ENCODE measurements at places on chromosomes 1 and 21.

DNA sequence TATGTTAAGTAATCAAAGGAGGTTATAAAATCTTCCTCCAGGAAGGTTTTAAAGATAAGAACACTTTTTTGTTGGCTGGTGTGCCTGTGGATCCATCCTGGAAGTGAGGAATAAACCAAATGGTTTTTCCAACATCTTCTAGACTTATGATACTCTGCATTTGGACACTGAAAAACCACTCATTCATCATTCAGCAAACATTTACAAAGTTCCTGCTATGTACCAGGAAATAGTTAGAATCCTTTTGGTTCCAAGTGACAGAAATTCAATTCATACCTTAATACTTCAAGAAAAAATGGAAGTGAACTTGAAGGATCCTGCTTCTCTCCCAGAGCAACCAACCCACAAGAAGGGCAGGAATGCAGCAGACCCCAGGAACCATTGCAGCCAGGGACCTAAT is 39.6 kb upstream of the PIGC start:
- DNase-seq, result no peak

DNA sequence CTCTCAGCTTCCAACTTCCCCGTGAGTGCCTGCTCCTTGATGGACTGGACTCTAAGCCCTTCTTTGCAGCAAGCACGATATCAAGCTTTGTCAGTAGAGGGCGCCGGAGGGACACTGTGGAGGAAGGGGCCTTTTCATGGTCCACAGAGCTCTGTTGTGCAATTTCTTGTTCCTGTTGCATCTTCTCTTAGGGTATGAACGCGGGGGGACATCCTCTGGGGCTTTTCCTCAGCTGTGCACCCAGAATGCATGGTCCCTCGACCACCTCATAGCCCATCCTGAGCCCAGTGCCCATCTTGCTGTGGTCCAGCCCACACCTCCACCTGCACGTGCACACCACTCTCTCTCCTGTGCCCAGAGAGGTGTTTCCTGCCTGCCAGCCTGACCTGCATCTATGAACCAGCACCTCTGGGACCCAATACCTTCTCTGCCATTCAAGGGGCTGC is 556.8 kb downstream of the PTPRU start:
- DNase-seq, result peak; percentile 26

DNA sequence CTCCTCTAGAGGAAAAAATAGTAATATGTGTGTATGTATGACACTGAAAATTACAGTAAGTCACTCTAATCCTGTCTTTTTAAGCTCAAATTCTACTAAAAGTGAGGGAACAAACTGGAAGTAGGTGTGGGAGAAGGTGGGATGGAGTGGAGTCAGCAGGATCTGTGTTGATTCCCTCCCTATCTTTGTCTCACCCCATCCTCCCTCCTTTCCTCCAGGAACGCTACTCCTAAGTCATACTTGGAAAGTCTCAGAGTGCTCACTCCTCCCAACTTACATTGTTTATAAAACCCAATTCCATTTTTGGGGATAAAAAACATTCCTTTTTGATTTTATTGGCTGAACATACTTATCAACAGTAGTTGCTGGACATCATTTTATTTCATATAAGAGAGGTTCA is 14.9 kb upstream of the NUP133 start:
- DNase-seq, result no peak

DNA sequence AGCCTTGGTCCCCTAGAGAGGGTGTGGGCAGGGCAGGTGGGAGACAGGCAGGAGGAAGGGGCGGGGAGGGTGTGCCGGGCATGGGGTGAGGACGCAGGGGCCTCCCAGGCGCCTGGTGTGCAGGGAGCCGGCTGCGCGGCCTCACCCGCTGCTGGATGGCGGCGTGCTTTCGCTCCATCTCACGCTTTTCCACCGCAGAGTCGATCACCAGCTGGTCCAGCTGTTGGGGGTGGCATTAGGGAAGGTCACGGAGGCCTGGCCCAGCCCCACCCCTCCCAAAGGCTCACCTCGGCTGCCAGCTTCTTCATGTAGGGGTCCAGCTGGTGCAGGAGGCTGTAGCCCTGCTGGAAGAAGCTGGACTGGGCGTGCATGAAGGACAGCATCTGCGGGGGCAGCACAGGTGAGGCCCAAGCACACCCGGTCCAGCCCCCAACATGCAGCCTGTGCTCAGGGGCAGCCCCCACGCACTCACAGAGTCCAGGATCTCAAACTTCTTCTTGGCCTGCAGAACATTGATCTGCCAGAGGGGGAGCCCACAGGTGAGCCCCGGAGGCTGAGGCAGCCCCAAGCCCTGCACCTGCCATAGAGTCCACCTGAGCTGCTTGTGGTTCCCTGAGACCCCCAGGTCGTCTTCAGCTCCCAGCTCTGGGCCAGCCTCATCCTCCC is 7.9 kb downstream of the ACAP3 start:
- no peak for DNase-seq

- no peak for DNase-seq
Observed at GRCh38 chr1:53203466-53203865, 6.8 kb downstream of the CPT2 start.

DNA sequence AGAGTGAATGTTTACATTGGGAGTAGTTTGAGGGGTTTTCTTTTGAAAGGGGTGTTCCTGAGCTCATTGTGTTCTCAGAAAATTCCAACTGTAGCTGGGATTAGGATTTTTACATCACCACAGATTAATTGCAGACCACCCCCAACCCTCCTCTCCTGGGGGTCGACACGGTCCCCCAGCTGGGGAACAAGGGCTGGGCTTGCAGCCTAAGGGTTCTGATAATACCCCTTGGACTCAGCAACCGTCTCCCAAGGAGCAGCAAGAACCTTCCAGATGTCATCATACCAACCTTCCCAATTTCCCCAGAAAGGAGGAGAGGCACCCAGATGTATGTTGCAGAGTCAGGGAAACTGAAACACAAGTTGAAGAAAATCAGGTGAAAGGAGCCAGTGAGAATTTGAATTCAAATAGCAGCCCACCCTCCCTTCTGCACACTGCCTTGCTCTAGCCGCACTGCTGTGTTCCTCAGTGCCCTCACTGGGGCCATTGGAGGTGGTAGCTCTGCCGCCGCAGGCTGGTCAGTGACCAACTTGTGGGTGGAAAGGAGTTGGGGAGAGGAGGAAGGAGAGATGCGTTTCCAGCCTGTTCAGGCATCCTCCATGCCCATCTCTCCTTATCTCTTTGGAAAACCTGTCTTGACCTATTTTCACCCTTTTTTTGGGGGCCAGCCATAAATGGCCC is 14.7 kb upstream of the IGFN1 start:
- DNase-seq, result no peak

GRCh38 chr1:37186246-37186756 is 152.0 kb upstream of the GRIK3 start:
- no peak for DNase-seq

- DNase-seq, result no peak
Observed at GRCh38 chr1:41590331-41590730, 105.8 kb upstream of the EDN2 start.

DNA sequence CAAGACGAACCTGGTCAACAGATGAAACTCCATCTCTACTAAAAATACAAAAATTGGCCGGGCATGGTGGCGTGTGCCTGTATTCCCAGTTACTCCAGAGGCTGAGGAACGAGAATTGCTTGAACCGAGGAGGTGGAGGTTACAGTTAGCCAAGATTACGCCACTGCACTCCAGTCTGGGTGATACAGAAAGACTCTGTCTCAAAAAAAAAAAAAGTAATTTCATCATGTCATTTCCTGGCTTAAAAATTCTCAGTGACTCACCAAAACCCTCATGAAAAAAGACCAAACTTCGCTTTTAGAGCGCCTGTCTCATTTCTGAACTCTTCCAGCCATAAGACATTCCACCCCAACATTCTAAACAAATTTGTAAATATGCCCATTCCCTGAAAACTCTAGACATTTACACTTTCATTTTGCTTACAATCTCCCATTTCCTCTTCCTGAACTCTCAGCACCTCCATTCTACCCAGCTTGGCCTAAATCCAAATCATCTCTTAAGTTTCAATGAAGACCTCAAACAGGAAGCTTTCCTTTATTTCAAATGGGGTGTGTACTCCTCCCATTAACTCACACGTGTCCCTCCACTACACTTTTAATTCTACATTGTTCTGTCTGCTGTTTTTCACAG is 50.5 kb upstream of the PRRC2C start:
- no peak for DNase-seq

DNA sequence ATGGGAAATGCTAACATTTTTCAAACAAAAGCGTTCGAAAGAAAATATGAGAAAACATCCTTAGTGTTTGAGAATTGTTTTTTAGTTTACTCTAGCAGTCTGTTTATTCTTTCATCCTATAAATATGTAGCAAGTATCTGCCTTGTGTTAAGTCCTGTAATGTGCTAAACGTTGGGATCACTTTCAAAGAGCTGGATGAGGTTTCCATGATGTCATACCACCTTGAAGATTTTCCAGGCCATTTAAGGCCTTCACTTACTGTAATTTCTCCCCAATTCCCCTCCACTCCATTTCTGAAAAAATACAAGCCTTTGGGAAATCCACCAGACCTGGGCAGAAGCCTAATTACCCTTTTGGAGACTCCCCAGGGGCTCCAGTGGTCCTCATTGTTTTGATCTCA is 24.2 kb upstream of the CTBS start:
- DNase-seq, result no peak

GRCh38 chr1:197973206-197973605 is 56.0 kb downstream of the LHX9 start:
- no peak for DNase-seq

GRCh38 chr1:119181218-119181617 is 40.8 kb upstream of the WARS2 start:
- DNase-seq, result no peak

- DNase-seq, result no peak
Observed at GRCh38 chr1:214516434-214517326, 34.7 kb downstream of the PTPN14 start.

GRCh38 chr1:205285381-205286101 is 36.0 kb downstream of the NUAK2 start:
- peak; percentile 34 for DNase-seq

DNA sequence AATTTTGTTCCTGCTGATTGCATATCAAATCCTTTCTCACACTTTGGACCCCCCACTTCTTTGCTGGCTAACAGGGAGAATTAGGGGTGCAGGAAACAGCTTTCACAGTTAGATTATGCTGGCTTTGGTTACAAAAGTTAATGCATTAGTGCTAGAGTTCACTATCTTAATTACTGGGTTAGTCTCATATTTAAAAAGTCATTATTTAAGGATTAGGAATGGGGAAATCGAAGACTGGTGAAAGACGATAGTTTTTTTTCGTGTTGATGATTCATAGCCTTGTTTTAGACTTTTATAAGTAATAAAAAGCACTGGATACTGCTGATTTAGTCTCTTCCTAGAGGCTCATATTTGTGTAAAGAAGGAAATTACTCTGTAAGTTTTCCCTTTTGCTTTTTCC is 11.6 kb downstream of the ST6GALNAC3 start:
- DNase-seq, result no peak

- no peak for DNase-seq
Observed at GRCh38 chr1:246398126-246398813, 108.8 kb downstream of the SMYD3 start.

DNA sequence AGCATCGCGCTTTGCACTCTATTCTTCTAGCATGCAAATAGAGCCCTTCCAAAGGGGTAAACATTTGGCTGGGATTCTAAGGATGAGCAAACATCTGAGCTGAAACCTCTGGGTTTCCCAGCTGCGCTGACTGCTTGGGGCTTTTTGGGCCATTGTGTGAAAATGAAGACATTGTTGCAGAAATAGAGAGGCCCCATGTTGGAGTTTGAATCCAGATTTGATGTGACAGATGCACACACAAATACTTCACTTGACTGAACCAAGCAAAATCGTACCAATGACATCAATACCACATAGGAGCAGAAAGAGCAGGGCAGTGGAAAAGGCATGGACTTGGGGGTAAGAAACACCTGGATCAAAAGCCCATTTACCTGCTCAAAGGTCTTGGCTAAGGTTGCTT is 144.6 kb upstream of the HMGB4 start:
- no peak for DNase-seq

- no peak for DNase-seq
Observed at GRCh38 chr1:110186558-110186957, 23.6 kb upstream of the KCNC4 start.

DNA sequence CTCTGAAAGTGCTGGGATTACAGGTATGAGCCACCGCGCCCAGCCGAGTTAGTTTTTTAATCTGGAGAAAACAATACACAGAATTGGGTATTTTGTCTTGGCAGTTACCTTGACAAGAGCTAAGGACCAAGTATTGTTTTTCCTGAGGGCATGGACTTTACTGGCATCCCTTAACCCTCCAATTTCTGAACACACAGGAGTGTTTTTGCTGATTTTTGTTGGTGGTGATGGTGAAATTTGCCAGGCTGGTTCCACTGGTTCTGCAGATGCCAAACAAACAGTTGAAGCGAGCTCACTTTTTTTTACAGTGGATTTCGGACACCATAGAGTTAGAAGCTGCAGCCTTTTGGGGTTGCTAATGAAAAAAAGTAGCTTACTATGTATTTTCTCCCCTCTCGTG is 37.2 kb upstream of the SH3D21 start:
- DNase-seq, result no peak

- DNase-seq, result no peak
Observed at GRCh38 chr1:154840269-154841176, 29.6 kb downstream of the KCNN3 start.

DNA sequence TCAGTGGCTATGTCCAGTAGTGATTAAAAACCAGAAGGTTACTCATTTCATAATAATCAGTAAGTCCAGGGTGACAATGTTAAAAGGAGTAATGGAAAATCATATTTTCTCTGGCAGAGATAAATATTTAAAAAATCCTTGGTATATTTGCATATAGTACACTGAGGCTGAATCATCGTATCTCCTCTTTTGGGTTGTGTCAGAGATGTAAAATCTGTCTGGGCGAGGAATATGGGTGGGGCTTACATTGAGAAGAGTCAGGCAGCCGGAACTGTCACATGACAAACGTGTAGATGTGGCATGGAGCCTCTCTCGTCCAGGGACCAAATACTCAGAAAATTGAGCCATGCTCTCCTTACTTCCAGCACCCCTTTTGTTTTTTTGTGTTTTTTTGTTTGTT is 120.9 kb downstream of the FMN2 start:
- no peak for DNase-seq

- no peak for DNase-seq
Observed at GRCh38 chr1:112396653-112397471, 848 bp downstream of the CTTNBP2NL start.

DNA sequence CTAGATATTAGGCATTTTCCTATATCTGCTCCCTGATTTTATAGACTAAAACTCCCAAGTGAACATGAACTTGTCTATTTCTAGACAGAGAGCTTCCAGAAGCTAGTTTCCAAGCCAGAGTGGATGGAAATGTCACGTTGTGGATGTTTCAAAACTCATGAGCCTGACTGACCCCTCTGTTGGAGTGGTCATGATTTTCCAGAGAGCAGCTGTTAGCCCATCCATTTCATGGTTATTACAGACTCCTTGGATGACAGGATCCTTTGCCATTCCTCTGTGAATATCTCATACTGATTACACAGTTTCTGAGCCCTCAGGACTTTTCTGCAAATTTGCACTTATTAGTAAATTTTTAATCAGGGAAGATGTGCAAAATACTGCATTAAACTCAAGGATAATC is 76.8 kb upstream of the ATF3 start:
- DNase-seq, result no peak

GRCh38 chr21:31530897-31531705 is 128.4 kb upstream of the SOD1 start:
- no peak for DNase-seq

DNA sequence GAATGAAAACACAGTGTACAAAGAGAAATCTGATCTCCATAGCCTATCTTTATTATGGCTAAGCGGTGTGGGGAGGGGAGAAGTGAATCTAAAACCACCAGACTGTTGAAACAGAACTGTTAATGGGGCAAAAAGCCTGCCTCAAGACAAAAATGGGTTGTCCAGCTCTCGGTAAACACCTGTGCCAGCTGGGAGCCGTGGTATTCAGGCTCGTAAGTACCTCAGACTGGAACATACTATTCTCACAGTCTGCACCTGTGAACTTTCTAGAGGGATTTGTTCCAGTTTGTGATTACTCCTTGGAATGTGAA is 42.7 kb upstream of the ATP1A1 start:
- DNase-seq, result no peak

All from activated CD4-positive, alpha-beta T cell treated with anti-CD3 and anti-CD28 coated beads, Interleukin-2, amount 50 U/mL, for 4 hours (primary cell).